Head of caudate nucleus (tissue), 42 donors: ENCODE measurements at places on chromosomes 5 and 9.

DNA sequence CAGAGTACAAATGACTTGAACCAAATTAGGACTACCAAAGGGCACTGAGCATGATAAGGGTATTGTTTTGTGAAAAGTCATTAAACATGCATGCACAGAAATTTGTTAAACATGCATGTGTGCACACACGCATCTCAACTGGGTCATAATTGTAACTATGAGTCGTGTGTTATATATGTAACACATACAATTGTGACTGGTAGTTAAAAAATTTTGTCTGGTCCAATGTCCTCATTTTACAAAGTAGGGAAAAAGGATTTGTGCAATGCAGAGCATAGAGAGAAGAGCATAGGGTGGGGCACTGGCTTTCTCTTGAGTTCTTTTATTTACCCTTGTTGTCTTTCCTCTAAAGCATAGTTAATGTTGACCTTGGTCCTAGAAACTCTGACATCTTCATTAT, 19.3 kb upstream of the IGFBPL1 start:
- DNase-seq = no peak

DNA sequence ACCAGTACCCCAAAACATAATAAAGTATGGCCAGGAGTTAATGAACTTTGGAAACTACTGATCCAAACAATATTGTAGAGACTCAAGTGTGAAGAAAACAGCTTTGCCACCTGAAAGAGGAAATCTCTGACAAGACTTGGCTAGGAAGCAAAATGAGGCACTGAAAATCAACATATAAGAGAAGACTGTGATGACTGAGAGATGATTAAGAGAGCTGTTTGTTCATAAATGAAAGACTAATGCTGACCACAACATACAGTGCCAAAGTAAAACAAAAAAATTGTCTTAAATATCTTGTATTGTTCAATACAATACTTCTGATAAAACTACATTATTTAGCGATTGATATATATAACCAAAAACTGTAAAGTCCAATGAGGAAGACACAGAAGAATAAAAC, 7.2 kb downstream of the RC3H2 start:
- DNase-seq = no peak

DNA sequence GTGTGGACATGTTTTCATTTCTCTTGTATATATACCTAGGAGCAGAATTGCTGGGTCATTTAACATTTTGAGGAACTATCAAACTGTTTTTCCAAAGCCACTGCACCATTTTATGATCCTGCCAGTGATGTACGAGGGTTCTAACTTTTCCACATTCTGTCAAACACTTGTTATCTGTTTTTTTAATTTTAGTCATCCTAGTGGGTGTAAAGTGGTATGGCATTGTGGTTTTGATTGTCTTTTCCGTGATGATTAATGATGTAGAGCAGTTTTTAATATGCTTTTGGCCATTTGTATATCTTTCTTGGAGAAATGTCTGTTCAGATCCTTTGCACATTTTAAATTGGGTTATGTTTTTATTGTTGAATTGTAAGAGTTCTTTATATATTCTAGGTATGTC, 107.0 kb downstream of the MELK start:
- DNase-seq = no peak

DNA sequence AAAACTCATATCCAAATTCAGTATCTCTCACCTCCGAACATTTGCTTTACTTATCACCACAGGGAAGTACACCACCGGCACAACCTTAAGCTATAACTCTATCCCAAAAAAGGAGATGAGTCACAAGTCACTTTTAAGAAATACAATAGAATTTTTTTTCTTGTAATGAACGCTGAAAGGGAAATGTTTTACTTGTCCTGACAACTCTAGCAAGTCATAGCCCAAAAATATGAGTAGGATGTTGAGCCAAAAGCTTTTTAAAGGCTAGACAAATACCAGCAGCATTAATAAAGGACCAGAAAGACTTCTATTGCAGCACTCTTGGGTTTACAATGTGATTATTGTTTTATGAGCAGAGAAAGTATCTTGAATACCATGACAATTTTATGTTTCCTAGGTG, 147.3 kb upstream of the FST start:
- no peak for DNase-seq

GRCh38 chr9:6239694-6240093, 24.1 kb downstream of the IL33 start:
- no peak for DNase-seq

- no peak for DNase-seq
Observed at GRCh38 chr5:33448118-33448517, 7.4 kb downstream of the TARS1 start.

DNA sequence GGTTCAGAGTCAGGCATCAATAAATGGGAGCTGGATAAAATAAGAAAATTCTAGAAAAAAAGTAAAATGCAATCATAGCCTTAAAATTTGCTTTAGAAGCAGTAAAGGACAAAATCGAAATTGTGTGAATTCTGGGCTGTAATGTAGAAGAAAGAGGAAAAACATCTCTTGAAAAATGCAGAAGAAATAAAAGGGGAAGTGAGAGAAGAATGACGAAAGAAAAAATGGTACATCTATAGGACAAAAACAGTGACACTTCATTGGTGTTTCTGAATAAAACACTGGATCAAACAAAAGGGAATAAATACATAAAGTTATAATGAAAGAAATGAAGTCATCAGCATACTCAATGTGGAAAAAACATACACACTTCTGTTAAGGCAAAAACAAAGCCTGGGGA, 642.3 kb downstream of the ACTL7B start:
- no peak for DNase-seq

- DNase-seq = no peak
Observed at GRCh38 chr5:8333485-8333884, 464.5 kb downstream of the MTRR start.

DNA sequence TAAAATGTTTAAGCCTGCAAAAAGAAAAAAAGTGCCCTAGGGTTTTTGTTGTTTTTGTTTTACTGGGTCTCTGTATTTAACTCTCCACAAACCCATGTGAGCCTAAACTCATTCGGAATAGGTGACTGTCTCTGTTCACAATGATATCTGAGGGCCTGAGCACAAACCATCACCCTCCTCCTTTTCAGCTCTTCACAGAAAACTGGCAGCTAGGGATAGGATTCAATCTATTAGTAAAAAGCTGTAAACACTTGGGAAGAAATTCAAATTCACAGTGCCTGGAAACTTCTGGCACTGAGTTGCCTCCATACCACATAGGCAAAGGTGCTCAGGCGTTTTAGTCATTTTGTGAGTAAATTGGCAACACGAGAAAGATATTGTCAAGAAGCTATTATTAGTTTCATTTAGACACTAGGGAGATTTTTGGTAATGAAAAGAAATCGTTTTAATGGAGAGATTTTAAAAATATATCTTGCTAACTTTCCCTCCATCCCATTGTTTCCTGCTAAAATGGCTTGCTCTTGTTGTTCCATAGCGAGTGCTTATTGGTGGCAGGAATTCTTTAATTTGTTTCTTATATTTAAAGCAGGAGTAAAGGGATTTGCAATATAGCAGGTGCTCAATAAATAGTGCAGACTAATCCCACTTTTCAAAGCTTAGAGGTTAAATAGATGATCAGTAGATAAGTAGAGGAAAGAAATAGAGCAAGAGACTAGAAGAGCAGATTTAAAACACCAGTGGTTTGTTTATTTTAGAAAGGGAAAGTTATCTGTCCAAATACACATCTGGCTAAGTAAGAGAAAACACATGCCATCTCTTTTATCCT, 9.7 kb downstream of the FOXD1 start:
- DNase-seq = no peak

DNA sequence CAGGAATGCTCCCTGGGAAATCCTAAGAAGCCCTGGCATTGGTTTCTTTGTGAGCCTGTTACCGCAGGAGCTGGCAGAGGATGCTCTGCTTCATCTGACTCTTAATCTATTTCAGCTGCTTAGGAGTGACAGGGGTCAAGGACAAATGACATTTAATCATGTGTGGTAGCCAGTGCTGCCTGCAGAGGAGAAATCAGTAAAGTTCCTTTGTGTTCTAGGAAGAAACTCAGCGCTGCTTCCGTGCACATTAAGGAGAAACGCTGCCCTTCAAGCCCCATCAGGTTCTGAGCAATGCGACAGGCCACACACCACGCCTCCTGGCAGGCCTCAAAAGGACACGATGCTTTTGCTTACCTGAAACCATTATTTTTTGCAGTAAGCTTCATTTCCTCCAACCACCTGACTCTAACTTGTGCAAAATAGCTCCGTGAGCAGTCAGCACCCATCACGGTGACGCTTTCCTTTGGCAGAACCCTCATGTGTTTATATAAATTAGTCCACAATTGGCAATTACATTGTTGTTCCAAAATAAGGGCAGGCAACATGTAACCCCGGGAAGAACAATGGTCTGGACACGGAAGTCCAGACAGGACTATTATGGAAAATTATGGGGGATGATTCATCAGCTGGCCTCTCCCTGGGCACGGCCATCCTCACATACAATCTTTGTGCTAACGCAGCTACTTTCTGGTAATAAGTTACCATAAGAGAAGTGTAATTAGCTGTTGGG, 387.9 kb upstream of the DAP start:
- DNase-seq = no peak

- no peak for DNase-seq
Observed at GRCh38 chr5:24598956-24599355, 45.8 kb downstream of the CDH10 start.

- DNase-seq = no peak
Observed at GRCh38 chr9:91395553-91396471, 27.8 kb downstream of the NFIL3 start.

DNA sequence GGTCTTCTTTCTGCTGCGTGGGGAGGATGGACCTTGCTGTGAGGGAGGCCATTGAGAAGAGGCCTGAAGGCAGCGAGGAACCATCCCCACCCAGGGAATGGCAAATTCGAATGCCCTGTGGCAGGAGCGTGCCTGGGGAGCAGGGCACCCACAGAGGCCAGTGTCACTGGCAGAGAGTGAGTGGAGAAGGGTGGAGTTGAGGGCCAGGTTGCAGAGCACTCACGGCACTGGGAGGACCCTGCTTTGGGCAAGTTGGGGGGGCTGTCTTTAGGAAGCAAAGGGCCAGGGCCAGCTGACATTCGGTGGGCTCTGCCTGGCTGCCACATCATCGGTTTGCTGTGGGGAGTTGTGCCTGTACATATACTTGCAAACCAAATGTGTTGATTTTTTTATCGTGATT, 47.2 kb downstream of the SYK start:
- DNase-seq = no peak

GRCh38 chr9:120369608-120370220, 210.3 kb downstream of the CDK5RAP2 start:
- no peak for DNase-seq

DNA sequence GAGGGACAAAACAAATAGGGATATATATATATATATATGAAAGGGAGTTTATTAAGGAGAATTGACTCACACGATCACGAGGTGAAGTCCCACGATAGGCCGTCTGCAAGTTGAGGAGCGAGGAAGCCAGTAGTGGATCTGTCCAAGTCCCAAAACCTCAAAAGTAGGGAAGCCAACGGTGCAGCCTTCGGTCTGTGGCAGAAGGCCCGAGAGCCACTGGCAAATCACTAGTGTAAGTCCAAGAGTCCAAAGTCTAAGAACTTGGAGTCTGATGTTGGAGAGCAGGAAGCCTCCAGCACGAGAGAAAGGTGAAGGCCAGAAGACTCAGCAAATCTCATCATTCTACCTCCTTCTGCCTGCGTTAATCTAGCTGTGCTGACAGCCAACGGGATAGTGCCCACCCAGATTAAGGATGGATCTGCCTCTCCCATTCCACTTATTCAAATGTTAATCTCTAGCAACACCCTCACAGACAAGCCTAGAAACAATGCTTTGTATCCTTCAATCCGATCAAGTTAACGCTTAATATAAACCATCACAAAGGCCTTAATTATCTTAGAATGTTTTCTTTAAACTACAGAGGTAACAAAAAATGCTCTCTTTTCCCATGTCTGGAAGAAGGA, 23.8 kb upstream of the DAB2 start:
- DNase-seq = no peak

GRCh38 chr5:33637011-33637410, 196.2 kb downstream of the TARS1 start:
- no peak for DNase-seq
